Activated CD8-positive, alpha-beta memory T cell treated with anti-CD3 and anti-CD28 coated beads, Interleukin-2, amount 50 U/mL, for 4 hours (primary cell): ENCODE measurements at places on chromosomes 3 and 15.

- DNase-seq, result no peak
Measured at GRCh38 chr3:152658977-152659720, 175.8 kb upstream of the P2RY1 start.

DNA sequence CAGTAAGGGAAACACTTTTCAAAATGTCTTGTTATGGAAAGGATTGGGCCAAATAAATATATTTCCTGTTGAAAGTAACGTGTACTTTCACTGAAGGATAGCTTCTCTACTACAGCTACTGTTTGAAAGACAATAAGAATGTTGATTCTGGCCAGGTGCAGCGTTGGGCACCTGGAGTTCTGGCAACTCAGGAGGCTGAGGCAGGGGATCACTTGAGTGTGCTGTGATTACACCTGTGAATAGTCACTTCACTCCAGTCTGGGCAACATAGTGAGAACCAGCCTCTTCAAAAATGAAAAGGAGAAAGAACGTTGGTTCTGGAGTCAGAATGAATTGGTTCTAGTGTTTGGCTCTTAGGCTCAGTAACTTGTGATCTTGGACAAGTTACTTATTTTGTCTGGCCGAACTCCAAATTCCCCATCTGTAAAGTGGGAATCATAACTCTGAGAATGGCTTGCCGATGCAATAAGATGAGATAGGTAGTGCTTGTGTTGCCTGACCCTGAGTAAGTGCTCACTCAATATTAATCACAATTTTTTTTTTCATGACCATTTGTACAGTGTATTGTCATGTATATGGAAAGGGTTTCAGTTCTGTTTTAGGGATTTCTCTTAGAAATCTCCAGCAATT, 310.8 kb downstream of the PTPRG start:
- no peak for DNase-seq

- no peak for DNase-seq
Measured at GRCh38 chr15:44092221-44092620, 102.8 kb downstream of the FRMD5 start.

DNA sequence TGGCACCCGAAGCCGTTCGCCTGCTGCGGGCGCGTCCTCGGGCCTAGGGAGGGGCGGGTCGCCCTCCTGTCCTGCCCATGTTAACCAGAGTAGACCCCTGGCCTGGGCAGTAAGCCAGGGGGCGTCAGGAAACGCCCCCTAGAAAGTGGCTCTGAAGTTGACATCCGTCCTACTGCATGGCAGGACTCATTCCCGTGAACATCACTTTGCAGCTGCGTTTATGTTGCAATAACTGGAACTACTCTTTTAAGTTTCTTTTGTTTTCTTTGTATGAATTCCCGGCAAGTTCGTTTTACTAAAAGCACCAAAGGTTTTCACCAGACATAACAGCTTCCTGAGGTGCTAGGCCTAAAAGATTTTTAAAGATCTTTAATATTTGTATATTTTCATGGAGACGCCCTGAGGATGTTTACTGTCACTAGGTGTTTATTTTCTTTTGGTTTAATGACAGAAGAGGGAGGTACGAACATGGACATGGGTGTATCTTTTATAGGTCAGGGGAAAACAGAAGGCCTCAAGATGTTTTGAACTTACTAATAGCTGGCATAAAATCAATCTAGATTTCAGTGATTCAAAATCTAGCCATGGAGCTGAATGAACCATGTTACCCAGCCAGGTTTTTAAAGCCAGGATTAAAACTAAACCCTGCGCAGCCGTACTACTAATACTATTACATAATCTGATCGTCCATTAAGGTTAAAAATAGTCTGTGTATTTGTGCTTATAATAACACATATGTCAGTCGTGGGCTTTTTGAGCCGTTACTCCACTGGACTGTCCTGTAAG, 1.0 kb downstream of the C15orf61 start:
- DNase-seq, result no peak

- no peak for DNase-seq
Measured at GRCh38 chr3:133386876-133387275, 13.0 kb upstream of the BFSP2 start.

- DNase-seq, result no peak
Measured at GRCh38 chr3:32100465-32100864, 6.0 kb upstream of the GPD1L start.

- no peak for DNase-seq
Measured at GRCh38 chr3:118932822-118933558, 101.7 kb downstream of the IGSF11 start.

DNA sequence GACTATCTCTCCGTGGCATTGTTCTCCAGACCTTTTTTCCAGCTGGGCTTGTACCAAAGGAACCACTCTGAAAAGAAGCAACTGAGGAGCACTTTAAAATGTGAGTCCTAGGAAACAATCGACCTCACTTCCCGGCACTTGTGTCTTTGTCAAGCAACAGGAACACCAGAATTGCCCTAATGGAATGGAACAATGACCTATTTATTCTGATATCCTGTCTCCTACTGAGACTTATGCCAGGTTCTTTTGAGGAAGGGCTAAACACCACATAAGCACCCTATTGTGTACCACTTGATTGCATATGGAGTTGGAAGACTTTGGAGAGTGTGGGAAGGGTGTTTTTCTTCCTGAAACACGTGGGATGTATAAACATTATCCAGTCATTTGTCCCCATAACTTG, 56.8 kb upstream of the TGFBR2 start:
- DNase-seq, result no peak

GRCh38 chr3:13748276-13748879, 131.5 kb downstream of the WNT7A start:
- DNase-seq, result no peak

GRCh38 chr3:71461749-71462483, 121.6 kb downstream of the FOXP1 start:
- no peak for DNase-seq

DNA sequence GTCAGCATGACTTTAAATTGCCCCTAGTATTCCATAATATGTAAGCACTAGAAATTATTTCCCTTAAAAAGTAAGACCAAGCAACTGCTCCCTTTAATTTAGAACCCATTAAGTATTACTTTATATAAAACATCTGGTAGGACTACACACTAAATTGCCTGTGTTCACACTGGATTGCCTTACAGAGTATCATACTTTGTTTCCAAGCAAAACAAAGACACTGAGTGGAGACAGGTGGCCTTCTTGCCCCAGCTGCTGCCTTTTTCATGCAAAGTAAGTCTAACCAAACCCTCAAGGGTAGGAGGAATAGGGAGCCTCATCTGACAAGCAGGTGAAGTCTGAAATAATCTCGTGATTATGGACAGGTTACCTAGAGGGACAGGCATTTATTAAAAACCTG, 87.3 kb downstream of the PEX5L start:
- DNase-seq, result no peak

GRCh38 chr3:142902356-142902755, 13.5 kb upstream of the PCOLCE2 start:
- DNase-seq, result no peak

GRCh38 chr3:124333931-124334640, 342.2 kb upstream of the ROPN1 start:
- no peak for DNase-seq

DNA sequence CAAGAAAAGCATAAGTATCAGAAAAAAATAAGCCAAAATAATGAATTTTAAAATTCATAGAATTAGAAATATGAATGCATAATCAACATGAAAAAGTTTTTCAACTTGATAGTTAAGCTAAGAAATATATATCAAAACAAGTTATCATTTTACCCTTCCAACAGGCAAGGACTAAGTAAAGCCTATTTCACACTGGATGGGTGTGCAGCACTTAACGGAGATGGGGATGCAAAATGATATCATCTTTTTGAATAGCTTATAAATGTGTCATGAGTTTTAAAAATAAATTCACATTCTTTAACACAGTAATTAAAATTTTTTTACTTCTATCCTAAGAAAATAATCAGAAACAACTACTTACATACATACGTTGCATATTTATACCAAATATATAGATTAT, 20.9 kb downstream of the PIK3R4 start:
- no peak for DNase-seq

DNA sequence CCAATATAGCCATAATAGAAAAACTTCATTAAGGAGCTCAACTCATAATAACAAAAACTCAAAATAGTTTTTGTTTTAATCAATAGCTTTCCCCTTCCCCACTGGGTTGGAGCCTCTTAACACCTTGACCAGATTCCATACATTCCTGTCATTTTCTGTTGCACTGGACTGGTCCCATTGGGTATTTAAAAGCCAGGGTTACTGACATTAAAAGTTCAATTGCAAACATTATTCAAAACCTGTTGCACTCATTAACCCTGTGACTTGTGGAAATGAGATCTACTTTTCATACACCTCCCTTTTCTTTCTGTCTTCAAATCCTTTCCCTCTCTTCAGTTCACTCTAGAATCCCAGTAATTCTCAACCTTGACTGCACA, 1.7 kb upstream of the HRG start:
- DNase-seq, result no peak

GRCh38 chr3:23333633-23334032, 130.5 kb downstream of the UBE2E2 start:
- DNase-seq, result no peak

- no peak for DNase-seq
Measured at GRCh38 chr3:194930377-194931204, 244.9 kb downstream of the FAM43A start.

DNA sequence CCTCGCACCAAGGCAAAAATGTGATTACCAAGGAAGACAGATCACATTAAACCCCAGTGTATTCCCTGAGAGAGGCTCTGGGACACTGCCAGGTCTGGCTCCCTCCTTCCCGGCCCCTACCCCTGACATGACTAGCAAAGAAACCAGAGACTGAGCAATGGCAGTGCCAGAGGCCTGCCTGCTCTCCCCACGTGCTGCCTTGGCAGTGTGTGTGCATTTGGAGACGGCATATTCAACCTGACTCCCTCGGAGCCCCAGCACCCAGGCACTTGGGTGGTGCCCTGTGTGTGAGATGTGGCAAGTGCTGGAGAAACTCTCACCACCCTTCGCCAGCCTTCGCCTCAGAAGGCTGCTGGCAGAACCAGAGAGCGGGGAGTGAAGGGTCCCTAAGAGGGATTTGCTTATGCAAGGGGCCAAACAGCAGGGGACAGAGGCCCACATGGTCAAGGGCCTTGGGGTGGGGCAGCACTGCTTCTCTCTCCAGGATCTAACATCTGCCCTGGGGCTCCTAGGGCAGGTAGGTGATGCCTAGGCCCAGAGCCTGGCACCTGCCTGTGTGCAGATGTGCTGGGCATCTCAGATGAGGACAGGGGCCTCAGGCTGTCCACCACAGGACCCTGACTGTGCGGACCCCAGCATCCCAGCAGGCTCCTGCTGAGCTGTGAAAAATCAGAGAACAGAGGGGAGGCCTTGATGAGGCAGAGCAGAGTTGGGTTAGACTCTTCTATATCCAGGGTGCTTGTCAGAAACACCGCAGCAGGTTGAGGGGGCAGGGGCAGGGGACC, 23.6 kb upstream of the PLXNA1 start:
- DNase-seq, result no peak

DNA sequence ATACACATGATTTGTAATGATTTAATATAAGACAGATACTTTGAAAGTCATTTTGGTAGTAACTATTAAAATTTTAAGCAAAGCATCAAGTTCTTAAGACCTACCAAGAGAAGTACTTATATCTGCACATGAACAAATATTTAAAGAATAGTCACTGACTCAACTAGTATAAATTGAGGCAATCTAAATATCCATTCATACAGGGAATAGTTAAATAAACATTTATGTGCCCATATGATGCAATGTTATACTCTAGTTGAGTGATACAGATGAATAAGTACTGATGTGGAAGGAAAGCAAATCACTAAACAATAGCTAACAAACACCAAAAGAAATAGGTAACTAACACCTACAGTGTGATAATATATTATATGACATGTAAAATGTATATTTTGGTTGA, 527.7 kb downstream of the EPHA3 start:
- DNase-seq, result no peak
